Aorta (tissue), 5 donors: ENCODE measurements at places on chromosomes 7 and 10. TPM values are rescaled to one million over a fixed set of nuclear protein-coding genes. Genes with fewer than 3 reads are reported as not detected.

DNA sequence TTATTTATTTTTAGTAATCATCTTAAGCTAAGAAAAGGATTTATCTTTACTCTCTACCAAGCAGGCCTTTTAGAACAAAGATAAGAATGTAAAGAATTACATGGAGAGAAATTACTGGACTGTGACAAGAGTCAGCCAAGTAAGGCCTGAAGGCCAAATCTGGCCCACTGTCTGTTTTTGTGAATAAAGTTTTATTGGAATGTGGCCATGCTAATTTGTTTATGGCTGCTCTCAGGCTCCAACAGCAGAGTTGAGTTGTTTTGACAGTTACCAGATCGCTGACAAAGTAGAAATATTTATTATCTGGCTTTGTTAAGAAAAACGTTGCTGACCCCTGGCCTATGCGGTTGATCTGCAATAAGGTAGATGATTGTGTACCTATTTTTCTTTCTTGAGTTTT, 6.1 kb downstream of the ARID5B start:
- H3K36me3 ChIP-seq: no peaks in the 10 kb centered on the region
- H3K27ac ChIP-seq: no peak overlapping the region
- no peak for DNase-seq
- H3K27me3 ChIP-seq: no peaks in the 10 kb centered on the region
- peaks cover 2% of the 10 kb centered on the region for H3K4me1 ChIP-seq
- no peak overlapping the region for H3K4me3 ChIP-seq

The PHKG1 gene
- 4.6 TPM for total RNA-seq

The PNLIP gene
- 2.7 TPM for total RNA-seq

The SEMA4G gene
- total RNA-seq: 4.2 TPM

The MYO1G gene
- 21.3 TPM for total RNA-seq

- H3K4me1 ChIP-seq: no peaks in the 10 kb centered on the region
- DNase-seq: peak; percentile 27
- no peaks in the 10 kb centered on the region for H3K27me3 ChIP-seq
- no peaks in the 10 kb centered on the region for H3K36me3 ChIP-seq
- H3K27ac ChIP-seq: no peak overlapping the region
Measured at GRCh38 chr10:132526676-132527075, 10.9 kb upstream of the INPP5A start.

The CFAP70 gene
- total RNA-seq: 0.94 TPM

The SGCE gene
- total RNA-seq: 84.7 TPM

DNA sequence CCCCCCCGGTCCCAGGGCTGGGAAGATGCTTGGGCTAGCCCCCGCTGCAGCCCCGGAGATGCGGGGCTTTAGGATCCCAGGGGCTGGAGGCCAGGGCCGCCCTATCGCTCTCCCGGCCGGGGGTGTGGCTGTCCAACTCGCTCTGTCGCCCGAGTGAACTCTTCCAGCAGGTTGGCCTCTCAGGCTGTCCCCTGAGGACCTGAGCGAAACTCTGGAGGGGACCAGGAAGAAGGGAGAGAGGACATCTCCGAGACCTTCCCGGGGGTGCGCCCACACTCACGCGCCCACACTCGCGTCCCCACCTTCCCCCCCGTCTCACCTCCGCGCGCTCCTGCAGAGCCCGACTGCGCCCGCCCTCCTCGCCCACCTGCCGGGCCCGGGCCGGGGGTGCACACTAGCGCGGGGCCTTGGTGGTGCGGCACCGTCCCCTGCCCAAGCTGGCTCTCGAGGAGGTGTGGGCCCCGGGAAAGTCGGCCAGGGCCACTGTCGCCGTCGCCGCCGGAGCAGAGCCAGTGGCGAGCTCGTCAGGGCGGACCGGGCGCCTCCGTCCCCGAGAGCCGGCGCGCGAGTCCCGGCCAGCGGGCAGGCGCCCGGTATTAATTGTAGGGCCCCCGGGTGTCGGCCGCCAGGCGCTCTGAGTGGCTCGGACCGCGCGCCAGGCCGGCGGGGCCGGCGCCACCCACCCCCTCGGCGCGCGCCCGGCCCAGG, 101.7 kb upstream of the SVIL start:
- peak overlapping the region; percentile 63 for H3K27ac ChIP-seq
- peak overlapping the region; percentile 65 for H3K4me3 ChIP-seq
- no peaks in the 10 kb centered on the region for H3K36me3 ChIP-seq
- peak; percentile 81 for DNase-seq
- peaks cover 3% of the 10 kb centered on the region for H3K4me1 ChIP-seq

GRCh38 chr7:155774947-155775346, 37.3 kb downstream of the SHH start:
- H3K36me3 ChIP-seq: peaks cover 8% of the 10 kb centered on the region
- H3K4me1 ChIP-seq: no peaks in the 10 kb centered on the region
- H3K4me3 ChIP-seq: no peak overlapping the region
- no peaks in the 10 kb centered on the region for H3K27me3 ChIP-seq
- no peak overlapping the region for H3K27ac ChIP-seq

GRCh38 chr7:45057878-45058277, 30.9 kb downstream of the NACAD start:
- no peaks in the 10 kb centered on the region for H3K4me1 ChIP-seq
- H3K36me3 ChIP-seq: no peaks in the 10 kb centered on the region
- DNase-seq: no peak
- H3K4me3 ChIP-seq: no peak overlapping the region

DNA sequence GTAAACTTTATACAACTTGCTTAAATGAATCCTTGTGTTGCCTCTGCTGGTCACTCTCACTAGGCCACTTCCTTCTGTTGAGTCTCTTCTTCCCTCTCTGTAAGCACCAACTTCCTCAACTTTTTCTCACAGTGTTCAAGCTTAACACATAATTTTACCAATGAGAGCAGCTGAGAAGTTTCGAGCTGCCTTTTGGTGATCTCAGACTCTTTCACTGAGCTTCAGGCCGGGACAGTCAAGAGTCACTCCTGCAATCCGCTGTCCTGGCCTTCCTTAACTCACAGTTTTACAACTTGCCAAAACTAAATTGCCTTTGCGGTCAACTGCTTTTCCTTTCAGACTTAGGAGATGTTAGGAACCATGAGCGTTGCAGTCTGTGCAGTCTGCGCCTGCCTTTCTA, 47.4 kb downstream of the PRPF18 start:
- no peak for DNase-seq
- no peak overlapping the region for H3K27ac ChIP-seq
- H3K4me1 ChIP-seq: no peaks in the 10 kb centered on the region
- H3K4me3 ChIP-seq: no peak overlapping the region
- no peaks in the 10 kb centered on the region for H3K27me3 ChIP-seq
- H3K36me3 ChIP-seq: peaks cover 6% of the 10 kb centered on the region

The LEP gene
- total RNA-seq: 0.45 TPM
